ENCODE measurements at places on chromosomes 1 and 21.
A peak's percentile ranks its signal among the peaks of the same experiment; 100 is the strongest.

- no peak for DNase-seq
Measured at GRCh38 chr1:245325922-245326795, 171.4 kb downstream of the KIF26B start.

- peak; percentile 17 for DNase-seq
Measured at GRCh38 chr1:85137660-85138059, 63.2 kb downstream of the SYDE2 start.

DNA sequence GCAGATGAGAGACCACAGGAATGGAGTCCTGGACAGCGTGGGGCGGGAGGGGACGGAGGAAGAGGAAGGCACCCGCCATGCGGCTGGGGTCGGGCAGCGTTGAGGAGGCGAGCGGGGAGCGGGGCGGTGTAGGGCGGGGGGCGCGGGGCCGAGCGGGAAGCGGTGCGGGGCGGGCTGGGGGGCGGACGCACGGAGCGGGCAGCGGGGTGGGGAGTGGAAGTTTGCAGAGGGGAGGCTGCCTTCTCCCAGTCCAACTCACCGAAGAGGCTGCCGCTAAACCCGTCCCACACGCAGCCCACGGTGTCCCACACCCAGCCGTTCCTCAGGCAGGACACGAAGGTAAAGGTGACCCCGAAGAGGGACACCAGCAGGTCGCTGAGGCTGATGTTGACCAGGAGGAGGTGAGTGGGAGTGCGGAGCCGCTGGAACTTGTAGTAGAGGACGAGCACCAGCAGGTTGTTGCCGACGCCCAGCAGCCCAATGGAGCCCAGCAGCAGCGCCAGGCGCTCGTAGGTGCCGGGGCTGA is 483 bp downstream of the CHML start:
- DNase-seq: no peak

DNA sequence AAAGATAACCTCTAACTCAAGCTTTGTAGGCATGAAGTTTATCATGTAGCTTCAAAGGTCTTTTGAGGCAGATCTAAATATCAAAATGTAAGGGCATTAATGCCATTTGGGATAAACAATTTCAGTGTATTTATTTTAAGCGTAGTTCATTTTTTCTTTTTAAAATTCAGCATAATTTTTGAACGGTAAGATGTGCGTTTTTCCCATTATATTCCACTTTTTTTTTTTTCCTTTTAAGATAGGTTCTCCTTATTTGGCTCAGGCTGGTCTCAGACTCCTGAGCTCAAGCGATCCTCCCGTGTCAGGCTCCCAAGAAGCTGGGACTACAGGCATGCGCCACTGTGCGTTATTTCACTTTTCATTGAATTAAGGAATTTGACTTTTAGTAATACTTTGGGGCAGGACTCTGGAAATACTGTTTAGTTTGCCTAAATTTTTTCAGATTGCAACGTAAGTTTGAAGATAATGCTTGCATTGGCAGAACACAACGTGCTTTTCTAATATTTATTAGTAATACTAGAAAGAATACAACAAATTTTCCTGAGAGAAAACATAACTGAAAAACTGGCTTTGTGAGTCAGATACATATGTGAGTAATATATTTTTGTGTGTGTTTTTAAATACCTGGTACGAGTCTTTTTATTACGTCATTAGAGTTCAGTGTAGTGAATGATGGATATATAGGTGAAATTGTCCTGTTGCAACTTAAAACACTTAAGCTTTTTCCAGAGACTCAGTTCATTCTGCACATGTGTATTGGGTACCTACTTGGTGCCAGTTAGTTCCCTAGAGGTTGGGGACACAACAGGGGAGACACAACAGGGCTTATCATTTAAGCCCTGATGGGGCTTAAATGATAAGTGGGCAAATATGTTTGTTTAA is 2.2 kb downstream of the RALGPS2 start:
- DNase-seq: peak; percentile 70

DNA sequence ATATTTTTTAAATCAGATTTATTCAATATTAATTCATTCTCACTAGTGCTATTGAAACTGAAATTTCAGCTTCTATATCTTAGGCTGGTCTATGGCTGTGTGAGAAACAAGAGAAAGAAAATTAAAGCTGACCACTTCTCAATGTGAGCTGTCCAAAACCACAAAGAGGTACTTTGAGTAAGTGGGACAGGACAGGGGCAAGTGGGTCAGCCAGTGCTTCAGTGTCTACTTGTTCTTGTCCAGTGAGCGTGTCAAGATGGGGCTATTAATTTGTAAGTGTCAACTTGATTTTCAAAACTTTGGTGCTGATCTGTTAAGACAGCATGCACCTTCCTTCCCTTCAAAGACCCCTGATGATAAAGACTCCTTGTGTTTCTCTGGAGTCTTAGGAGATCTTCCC is 533.9 kb downstream of the PLPP3 start:
- DNase-seq: no peak

DNA sequence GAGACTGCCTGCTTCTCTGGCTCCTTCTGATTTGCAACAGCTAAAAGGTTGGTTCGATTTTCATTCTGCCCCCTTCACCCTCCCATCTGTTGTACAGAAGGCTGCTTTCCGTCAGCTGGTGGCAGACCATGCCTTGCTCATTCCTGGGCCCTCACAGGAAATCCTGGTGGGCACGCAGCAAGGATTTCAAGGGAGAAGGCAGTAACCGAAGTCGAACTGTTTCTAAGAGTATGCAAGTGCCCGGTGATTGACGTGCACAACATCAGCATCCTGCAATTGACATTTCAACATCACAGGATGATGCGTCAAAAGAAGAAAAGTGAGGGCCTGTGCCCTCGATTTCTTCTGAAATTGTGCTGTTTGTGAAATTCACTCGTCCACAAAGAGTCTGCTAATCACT is 83.8 kb downstream of the PLPP3 start:
- no peak for DNase-seq

DNA sequence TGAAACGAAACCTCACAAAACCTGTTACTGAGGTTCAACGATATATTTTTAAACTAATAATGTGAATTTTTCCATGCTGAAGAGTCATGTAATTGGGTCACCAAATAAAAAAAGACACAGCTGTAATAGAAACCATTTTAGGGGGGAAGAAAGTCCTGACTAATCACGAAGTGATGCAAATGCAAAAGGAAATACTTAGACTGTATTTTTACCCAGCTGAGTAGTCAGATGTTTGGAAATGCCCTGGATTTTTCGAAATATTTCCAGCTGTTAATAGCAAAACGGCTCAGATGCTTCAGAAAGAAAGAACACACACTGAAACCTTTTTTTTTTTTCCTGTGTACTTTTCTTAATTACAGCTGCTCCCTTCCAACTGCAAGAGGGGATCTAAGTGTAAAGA is 210.3 kb downstream of the SETD4 start:
- no peak for DNase-seq

DNA sequence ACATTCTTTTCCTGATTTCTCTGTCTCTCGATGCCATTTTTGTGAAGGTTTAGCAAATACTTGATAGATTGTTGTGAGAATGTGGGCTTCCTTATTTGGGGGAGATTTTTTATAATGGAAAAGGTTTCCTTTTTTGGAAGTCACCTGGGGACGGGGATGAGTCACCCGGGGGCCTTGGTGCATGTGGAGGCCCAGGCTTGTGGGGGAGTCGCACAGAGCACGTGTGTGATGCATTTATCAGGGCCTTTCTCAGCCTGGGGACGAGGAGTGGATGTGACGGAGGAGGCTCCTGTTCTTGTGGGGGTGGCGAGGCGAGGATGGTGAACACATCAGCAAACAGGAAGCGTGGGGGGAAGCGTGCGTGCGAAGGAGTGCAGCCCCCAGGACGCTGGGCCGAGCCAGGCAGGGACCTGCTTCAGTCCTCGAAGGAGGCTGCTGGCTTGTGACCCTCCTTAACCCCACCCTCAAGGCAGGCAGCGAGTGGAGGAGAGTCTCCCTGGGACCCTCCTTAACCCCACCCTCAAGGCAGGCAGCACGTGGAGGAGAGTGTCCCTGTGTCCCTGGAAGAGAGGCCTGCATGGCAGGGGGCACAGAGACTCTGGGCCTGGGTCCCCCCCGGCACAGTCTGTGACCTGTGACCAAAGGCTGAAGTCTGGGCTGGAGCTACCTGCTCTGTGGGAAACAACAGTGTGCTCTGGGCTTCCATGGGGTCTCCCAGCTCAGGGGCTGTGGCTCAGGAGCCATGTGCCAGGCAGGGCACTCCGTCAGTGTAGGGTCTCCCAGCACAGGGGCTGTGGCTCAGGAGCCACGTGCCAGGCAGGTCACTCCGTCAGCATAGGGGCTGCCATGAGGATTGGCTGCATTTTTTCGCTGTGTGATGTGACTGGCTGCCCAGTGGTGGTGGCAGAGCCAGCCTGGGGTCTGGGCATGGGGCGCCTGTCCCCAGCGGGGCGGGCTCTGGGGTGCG is 57.2 kb downstream of the AGPAT3 start:
- DNase-seq: no peak

DNA sequence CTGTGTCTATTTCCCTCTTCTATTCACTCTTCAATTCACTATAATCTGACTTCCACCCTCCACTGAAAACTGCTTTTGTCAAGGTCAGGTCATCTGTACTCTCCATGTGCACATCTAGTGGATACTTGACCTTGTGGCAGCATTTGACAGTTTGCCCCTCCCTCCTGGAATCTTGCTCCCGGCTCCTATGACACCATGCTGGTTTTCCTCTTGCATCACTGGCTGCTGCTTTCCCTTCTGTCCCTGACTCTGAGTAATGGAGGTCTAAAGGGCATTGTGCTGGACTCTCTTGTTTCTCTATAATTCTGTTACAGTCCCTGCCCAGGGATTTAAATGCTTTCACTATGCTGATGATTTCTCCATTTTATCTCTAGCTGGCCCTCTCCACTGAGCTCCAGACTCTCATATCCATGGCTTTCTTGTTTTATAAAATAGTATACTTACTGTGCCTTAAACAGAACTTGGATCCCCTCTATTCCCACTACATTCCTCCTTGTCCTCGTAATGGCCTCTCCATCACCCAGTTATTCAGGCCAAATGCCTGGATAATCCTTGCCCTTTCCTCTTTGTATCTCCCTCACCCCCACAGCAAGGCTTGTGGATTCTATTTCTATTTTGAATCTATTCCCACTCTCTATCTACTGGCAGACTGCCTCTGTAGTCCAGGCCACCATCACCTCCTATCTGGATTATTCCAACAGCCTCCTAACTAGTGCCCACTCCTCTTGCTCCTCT is 36.8 kb upstream of the PODN start:
- DNase-seq: no peak

- no peak for DNase-seq
Measured at GRCh38 chr1:199152676-199153075, 513.8 kb downstream of the PTPRC start.

DNA sequence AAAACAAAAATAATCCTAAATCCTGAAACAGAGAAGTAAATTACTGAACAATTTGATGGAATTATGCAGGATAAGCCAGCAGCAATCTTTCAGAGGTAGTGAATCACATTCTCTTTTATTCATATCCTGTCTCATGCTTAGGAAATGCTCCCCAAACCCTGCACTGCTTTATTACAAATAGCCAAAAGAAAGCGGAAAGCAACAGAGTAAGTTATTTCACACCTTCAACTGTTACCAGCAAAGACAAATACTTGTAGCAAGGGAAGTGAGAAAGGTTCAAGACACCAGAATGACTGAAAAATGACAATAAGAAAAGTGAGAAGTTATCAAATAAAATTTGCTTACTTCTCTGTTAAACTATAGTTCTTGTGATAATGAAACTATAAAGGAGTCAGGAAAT is 6.2 kb downstream of the ZRANB2 start:
- DNase-seq: no peak

GRCh38 chr1:179217943-179218507 is 11.5 kb downstream of the ABL2 start:
- DNase-seq: no peak

DNA sequence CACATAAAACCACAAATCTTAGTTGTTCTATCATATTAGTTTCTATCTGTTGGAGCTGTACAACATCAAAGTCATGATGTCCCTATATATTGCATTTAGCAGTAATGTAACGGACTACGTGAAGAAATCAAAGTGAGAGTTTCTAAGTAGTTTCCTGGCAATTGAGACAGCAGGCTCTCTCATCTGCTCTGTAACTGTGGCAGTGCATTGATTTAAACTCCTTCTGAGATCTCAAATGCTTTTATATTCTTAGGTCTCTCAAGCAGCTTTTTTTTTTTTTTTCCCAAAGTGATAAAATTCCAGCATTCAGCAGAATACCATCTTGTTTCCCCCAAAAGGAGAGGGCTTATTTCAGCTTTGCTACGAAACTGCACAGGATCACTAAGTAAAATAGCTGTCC is 480.1 kb downstream of the PTBP2 start:
- DNase-seq: no peak

DNA sequence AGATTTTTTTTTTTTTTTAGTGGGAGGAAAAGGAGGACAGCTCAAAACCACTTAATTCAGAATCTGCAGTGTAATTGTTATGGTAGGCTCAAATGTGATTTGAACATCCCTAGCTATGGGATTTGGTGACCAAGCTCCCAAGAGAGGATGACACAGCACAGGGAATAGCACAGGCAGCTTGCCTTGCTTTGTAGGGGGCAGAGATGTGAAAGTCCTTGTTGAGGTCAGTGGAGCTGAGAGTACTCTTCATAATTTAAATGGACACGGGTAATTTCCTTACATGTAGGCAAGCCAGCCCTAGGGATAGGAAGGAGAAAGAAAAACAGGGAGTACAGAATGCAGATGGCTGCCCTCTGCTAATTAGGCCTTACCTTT is 3.2 kb upstream of the UCK2 start:
- peak; percentile 50 for DNase-seq

DNA sequence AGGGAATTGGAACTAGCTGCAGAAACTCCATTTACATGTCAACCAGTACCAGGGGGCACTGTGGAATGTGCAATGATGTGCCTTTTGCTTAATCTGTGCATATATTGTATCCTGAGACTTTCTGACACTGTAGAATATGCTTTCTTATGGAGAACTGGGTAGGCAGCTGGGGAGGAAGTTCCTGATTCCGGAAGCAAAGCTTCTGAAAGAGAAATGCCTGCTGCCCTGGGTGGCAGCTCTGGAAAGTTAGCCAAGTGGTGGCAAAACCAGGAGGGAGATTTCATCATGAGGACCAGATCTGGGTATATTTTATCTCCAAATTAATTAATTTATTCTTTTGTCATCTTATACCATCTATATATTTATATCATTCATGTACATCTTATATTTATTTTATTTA is 116.7 kb downstream of the XCL2 start:
- no peak for DNase-seq

- DNase-seq: no peak
Measured at GRCh38 chr1:230855886-230856285, 12.4 kb downstream of the C1orf198 start.

DNA sequence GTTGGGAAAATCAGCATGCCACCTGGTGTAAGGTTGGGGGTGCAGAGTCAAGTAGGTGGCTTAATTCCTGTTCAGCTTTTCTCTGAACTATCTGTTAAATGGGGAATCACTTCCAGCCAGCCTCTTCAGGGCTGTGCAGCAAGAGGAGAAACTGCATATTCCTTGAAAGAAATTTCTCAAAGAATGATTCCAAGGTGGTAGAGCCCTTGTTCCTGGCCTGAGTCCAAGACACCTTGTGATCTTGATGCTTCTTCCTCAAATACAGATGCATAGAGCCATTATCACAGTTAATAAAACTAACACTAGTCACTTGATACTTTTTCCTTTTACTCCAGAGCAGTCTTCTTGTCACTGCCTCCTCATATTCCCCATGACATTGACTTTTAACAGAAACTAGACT is 5.2 kb downstream of the TXLNA start:
- no peak for DNase-seq

- no peak for DNase-seq
Measured at GRCh38 chr1:240455228-240455821, 156.6 kb downstream of the GREM2 start.
